ENCODE measurements at places on chromosomes 12 and 14. TPM values are rescaled to one million over a fixed set of nuclear protein-coding genes. Genes with fewer than 3 reads are reported as not detected.

The C2CD5 gene
- 18.2 TPM for total RNA-seq

- DNase-seq, result no peak
These were observed 2.1 kb upstream of the RABGGTA start for GRCh38 chr14:24273422-24273998.

DNA sequence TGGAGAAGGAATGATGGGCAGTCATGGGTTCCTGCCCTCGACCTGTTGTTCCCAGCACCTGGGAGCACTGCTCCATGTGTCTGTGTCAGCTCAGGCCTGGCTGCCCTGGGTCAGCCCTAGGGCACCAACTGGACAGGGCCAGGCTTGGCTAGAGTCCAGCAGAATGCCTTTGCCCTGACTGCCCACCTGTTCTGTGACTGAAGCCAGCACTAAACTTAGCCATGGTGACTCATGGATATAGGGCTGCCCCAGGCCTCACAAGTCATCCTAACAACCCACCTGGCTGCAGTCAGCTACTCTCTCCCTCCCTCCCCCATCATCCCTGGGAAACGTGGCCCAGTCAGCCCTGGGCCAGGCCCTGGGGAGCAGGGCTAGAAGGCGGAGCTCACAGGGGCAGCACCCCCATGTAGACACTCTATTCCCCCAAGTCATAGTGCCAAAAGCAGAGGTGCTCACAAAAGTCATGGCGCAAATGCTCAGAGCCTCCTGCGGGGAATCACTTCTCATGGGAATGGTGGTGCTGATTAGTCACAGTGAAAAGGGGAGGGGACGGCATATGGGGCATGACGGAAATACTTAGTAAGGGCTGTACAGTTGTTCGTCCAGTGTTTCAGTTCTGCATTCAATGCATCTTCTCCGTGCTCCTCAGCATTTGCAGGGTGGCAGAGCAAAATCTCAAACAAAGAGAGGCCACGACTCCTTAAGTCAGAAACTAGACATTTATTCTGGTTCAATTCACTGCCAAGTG lies 52.0 kb upstream of the NTF3 start:
- no peak for DNase-seq

DNA sequence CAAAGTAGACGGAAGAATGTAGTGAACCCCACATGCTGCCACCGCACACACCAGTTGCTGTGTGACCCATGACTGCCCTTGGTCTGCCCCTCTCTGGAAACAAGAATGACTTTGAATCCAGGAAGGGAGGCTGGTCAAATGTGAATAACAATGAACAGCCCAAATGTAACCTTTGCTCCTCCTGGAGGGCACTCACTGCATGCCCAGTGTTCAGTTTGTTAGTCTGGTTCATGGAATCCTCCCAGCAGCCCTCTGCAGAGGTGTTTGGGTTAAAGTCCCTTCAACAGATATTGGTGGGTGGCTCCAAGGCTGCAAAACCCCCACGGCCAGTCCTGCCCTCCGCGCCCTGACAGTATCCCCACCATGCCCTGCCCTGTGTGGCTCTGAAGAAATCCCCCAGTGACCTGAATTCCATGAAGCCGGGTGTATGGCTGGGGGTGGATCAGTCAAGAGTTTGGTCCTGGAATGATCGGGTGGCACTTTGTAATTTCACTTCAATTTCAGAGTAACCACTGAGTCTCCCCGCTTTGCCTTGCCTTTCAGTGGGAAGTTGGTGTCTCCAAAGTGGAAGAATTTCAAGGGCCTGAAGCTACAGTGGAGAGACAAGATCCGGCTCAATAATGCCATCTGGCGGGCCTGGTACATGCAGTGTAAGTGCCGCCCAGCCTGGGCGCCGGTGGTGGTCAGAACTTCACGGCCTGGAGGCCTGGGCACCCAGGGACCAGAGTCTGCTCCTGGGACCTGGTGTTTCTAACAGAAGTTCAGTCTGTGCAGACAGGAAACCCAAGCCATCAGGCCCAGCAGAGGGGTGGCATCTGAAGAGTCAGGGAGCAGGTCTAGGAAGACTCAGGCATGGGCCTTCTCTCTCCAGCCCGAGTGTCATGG lies 47.1 kb downstream of the IL31 start:
- DNase-seq, result no peak
